Fibroblast of the aortic adventitia (primary cell): ENCODE measurements at places on chromosomes 16 and 17. TPM values are rescaled to one million over a fixed set of nuclear protein-coding genes. Genes with fewer than 3 reads are reported as not detected.
A peak's percentile ranks its signal among the peaks of the same experiment; 100 is the strongest.

DNA sequence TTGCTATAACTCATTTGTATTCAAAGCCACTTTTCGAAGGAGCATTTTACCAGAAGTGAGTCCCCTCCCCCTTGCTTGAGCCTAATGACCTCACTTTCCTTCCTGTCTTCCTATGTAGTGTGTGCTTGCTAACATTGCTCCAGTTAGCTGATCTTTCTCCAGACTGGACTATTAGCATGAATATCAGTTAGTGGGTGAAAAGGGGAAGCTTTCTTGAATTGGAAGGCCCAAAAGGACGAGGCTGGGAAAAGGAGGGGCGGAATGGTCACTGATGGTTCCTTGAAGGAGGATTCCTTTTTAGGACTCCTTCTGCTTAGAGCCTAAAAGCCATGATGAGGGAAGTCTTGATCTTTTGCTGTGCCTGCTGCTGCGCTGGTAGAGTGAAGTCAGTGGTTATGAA is 11.9 kb downstream of the MAP3K3 start:
- no peak for DNase-seq

GRCh38 chr17:77566566-77567138 is 391.9 kb upstream of the TNRC6C start:
- DNase-seq = no peak

GRCh38 chr17:81925860-81926450 is 1.6 kb downstream of the MAFG start:
- DNase-seq = no peak

DNA sequence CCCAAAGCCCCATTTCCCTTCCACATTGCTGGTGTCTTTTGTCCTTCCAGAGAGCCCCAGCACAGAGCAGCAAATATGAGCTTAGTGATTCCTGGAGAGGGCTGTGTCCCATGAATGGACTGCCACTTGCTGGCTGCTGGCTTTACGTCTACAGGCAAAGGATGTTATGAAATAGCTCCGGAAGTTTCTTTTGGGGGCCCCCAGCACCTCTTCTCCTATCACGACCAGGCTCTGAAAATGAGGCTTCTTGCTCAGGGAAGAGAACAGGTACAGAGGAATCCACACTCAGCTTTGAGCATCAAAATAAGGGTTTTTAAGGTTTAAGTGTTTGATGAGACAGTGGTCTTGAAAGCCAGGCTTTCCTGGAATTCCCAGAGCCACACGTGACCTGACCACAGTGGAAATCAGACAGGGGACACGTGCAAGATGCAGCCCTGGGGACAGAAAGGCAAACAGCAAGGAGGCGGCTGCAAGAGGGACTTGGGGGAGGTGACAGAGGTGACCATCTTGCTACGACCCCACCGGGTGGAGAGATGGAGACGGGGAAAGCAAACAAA is 58.1 kb downstream of the ZDHHC7 start:
- DNase-seq = no peak

DNA sequence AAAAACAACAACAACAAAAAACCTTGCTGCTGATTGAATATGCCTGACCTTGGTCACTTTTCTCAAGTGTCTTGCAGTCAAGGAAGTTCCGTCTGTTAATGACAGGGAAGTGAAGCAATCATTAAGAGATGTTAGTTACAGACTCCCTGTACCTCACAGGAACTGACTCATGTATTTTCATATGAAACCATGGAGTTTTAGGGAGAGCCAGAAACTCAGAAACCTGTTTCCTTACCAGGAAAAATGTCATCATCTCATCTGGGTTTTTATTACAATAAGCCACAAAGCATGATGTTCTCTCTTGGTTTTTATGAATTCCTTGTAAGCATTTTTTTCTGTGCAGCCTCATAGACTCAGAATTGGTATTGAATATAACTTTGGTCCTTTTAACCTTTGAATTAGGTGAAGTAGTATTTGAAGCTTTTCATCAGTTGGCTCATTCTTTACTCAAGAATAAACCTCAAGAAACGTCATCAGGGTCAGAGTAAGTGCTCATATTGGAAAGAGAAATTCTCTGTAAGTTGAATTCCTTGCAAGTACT is 10.3 kb downstream of the LYRM1 start:
- DNase-seq = peak; percentile 90

GRCh38 chr17:68319410-68320162 is 28.3 kb downstream of the ARSG start:
- DNase-seq = no peak

- peak; percentile 77 for DNase-seq
These were observed 9.0 kb downstream of the SRR start for GRCh38 chr17:2312736-2313135.

DNA sequence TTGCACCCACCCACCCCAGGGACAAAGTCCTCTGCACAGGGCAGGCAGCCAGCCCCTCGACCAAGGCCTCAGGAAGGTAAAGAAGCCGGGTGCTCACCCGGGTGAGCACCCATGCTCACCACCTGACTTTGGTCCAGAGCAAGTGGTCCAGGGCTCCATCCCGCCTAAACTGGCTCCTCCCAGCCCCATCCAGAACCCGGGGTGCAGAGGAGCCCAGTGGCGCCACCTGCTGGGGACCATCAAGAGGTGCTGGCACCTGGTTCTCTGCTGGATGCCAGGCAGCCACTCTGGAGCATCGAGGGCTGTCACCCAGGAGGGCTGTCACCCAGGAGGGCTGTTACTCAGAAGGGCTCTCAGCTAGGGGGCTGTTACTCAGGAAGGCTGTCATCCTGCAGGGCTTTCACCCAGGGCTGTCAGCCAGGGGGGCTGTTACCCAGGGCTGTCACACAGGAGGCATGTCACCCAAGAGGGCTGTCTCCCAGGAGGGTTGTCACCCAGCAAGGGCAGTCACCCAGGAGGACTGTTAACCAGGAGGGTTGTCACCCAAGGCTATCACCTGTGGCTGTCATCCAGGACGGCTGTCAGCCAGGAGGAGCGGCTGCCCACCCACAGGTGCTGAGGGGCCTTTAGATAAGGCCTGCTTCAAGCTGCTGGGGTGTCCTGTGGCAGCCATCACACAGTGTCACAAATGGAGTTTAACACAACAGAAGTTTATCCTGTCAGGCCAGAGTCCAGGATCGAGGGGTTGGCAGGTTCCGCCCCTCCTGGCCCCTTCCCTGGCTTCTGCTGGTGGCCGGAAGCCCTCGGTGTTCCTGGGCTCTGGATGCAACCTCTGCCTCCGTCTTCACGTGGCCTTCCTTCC is 98.5 kb downstream of the TNFRSF13B start:
- no peak for DNase-seq

DNA sequence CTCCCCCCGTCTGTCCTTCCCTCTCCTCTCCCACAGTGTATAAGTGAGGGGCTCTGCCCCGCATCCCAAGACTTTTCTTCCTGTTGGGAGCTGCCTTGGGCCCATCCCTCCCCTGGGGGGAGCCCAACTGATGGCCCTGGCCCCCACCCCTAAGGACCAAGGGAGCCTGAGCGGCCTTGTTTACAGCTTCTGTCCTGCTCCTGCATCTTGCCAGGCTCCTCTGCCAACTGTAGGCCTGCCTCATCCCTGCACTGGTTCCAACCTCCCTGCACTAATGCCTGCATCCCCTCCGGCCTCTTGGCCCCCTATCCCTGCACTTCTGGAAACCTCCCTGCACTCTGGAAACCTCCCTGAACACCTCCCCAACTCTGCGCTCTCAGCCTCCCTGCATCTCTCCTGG is 1.4 kb upstream of the PAGR1 start:
- DNase-seq = no peak

DNA sequence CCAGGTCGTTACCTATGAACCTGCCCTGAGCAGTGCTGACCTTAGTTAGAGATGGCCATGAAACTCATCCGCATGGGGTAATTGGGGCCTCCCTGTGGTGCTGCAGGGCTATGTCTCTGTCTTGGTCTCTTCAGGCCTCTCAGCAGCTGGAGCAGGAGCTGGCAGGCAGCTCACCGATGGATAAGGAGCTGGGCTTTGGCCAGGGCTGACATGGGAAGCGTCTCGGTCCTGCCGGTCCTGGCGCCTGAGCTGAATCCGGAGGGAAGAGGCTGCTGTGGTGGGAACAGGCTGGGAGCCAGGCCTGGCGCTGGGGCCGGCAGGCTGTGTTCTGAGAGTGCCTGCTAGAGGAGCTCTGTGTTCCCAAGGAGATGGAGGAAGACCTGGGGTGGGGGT is 10.1 kb downstream of the IL32 start:
- peak; percentile 56 for DNase-seq

DNA sequence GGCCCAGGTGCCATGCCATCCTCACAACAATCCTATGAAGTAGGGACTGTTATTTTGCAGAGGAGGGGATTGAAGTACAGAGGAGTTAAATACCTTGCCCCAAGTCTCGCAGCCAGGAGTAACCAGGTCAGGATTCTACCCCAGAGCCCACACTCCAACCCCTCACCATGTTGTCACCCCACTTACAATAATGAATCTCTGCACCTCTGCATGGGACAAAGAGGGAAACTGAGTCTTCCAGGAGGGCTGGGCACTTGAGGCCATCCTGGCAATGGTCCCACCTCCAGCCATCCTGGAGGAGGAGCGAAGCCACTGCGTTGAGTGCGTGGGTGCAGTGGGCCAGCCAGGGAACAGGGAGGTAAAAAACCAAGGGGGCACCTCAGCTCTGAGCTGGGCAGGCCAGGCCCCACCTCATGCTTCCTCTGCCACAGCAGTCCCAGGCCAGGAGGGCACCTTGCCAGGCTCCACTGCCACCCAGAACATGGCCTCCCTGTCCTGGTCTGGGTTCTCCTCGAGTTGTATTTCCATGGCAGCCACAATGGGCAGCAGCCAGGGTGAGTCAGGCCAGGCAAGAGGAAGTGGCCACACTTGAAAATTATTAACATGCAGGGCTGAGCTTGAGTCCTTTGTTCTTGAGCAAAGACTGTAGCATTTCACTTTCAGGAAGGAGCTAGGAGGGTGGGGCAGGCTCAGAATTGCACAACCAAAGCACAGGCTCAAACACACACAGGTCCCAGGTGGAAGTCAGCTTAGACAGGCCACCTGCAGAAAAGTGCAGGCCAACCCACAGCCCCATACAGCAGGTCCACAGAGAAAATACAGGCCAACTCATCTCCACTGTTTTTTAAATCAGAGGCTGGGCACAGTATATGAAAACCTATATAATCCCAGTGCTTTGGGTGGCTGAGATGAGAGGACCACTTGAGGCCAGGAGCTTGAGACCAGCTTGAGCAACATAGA is 52.1 kb downstream of the CUEDC1 start:
- peak; percentile 87 for DNase-seq

- no peak for DNase-seq
These were observed 82.1 kb upstream of the CNTNAP4 start for GRCh38 chr16:76195056-76195455.

- DNase-seq = peak; percentile 27
These were observed 62.2 kb downstream of the UTP18 start for GRCh38 chr17:51322390-51323029.

DNA sequence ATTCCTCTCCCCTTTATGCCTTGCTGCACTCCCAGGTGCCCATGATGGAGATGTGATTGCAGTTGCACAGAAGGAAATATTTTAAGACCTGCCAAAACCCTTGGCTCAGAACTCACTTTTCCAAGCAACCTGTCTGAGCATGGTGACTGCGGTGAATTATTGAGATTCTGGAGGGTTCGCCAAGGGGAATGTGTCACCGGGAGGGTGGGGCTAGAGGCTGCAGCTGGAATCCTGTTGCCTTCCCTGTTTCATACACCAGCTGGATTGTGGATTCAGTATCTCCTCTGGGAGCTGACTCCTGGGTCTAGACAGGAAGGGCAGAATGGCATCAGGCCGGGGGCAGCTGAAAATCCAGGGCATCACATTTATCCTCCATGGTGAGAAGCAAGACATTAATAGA is 527.2 kb downstream of the TMEM114 start:
- DNase-seq = no peak

DNA sequence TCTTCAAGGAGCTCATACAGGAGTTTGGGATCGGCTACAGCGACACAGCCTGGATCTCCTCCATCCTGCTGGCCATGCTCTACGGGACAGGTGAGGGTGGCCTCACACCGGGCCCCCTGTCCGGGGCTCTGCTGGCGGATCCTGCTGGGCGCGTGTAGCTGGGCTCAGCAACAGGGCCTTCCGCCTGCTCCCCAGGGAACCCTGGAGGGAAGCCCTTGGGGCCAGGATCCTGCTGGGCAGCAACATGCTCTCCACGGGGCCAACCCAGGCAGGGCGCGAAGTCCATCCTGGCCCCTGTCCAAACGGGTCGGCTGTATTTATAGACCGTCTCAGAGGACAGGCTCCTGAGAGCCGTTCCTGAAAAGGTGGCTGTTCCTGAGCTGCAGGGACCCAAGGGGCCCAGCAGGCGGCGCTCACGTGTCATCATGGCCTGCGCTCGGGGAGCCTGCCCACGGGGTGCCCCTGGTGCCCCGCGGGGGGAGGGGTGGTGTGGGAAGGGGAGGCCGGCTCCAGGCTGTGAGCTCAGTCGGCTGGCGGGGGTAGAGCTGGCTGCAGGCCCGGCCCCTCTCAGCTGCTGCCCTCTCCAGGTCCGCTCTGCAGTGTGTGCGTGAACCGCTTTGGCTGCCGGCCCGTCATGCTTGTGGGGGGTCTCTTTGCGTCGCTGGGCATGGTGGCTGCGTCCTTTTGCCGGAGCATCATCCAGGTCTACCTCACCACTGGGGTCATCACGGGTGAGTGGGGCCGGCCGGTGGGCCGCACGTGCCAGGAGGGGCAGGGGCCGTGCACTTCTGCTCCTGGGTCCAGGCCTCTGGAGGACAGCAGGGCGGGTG is 7.5 kb downstream of the SLC16A3 start:
- no peak for DNase-seq

- no peak for DNase-seq
These were observed 44.1 kb upstream of the STH start for GRCh38 chr17:45954914-45955313.

- DNase-seq = peak; percentile 57
These were observed 137.7 kb upstream of the CDH5 start for GRCh38 chr16:66228792-66229191.

DNA sequence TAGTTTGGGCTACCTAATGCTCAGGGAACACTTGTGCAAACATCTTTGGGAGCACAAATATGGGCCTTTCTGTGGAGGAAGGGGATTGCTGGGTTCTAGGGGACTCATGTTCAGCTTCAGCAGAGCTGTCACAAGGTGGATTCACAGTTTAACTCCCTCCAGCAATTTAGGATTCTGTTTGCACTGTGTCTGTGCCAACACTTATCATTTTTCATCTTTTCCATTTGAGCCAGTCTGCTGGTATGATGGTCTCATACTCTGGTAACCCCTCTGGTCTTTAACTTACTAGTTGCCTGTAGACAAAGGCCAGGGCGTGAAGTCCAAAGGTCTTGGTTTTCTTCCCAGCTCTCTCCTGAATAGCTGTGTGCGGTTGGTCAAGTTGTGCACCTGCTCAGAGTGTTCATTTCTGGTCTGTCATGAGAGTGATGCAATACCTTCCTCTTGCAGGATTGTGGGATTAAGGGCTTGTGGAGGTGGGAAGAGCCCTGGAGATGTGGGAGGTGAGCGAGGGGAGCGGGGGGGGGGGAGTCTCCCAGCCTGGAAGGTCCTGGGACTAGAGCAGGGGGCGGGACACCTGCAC is 152.6 kb downstream of the CMIP start:
- DNase-seq = no peak

Gene VWA3A
- 0.18 TPM in 1 of 2 replicates, not detected in the other for total RNA-seq

Gene OTOP2
- not detected in 2 replicates for total RNA-seq

Gene MPV17L
- 1.1 and 3.3 TPM in 2 replicates for total RNA-seq

Gene KRT33A
- not detected in 2 replicates for total RNA-seq

Gene ITGAL
- total RNA-seq = not detected in 2 replicates

Gene TBC1D3H
- not detected in 2 replicates for total RNA-seq

Gene CMTM2
- total RNA-seq = not detected in 2 replicates

Gene KRTAP9-4
- not detected in 2 replicates for total RNA-seq
